ENCODE measurements at places on chromosomes 1 and 21.

DNA sequence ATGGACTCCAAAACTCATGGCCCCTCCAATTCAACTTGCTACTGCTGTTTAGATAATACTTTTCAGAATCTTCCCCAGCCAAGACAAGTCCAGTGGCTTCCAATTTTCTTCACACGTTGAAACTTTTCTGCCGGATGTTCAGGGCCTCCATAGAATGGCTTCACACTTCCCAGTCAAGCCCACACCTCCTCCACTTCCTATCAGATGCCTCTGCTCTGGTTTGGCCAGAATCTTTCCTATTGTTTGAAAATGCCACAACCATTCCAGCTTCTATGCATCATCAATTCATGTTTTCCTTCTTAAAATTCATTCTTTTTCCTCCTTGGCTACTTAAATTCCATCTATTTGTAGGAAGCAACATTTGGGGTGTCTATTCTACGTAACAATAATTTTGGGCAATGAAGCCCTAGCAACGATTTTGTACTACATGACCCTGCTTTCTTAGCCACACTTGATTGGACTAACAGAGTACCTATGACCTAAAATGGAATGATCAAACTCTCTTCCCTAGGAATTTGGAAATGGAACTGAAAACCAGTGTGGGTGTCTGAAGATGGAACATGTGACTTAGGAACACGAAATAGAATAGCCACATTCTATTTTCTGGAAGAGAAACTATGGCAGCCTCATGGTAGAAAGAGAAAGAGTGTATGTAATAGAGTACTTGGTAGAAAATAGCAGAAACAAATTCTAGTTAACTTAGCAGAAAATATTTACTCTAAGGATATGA, 74.1 kb upstream of the CNIH3 start:
- DNase-seq: no peak

DNA sequence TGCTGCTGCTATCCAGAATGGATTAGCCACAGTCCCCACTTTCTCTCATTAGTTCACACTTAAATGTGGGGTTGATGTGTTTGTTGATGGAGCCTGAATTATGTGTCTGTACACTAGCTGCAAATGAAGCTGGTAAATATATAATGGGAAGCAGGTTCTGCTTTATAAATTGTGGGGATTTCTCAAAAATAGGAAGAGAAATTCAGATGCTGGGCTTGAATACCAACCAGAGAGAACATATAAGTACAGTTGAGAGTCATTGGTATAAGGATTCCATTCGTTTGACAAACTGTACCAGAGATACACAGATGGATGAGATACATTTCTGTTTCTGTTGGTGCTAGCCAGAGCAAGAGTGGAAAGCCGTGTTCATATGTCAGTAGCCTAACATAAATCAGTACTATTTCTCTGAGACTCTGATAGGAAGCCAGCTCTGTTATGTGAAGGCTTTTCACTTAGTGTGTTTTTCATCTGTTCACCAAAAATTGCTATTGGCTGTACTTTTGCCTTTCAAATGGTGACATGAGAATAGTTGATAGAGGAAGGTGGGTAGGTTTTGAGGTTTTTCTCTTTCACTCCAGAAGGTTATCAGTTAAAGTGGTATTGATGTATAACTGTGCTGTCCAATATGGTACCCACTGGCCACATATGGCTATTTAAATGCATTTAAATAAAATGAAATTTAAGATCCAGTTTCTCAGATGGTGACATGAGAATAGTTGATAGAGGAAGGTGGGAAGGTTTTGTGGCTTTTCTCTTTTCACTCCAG, 15.6 kb downstream of the SMG7 start:
- DNase-seq: no peak

DNA sequence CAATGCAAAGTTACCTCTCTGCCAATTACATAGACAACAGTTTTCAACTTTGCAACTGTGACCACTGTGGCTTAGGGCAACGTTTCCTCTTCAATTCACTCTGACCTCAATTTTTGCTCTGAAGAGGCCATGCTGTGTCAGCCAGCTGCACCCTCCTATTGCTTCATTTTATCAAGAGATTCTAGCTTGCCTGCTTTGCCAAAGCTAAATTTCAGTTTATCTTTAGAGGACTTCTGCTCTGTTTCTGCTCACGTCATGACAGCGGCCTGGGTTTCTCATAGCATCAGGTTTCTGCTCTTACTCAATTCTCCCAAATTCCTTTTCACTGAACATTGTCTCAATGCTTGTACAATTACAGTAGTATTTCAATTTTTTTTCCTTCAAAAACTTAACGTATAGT, 154.6 kb downstream of the PLA2G4A start:
- no peak for DNase-seq

DNA sequence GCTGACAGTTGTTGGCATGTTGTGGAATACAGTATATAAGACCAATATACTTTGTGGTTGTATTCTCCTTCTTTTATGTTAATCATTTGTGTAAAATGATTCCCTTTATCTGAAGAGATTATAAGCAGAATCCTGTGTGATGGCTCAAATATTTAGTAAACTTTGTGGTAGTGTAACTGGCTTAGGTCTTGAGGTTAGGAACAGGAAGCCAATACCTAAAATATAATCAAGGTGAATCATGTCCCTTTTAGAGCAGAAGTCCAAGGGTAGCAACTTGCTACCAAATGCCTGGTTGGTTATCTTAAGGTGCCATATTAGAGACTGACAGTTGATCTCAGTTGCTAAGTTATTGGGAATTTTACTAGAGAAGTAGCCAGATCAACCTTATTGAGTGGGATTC, 398.5 kb upstream of the ADAMTS5 start:
- DNase-seq: no peak

DNA sequence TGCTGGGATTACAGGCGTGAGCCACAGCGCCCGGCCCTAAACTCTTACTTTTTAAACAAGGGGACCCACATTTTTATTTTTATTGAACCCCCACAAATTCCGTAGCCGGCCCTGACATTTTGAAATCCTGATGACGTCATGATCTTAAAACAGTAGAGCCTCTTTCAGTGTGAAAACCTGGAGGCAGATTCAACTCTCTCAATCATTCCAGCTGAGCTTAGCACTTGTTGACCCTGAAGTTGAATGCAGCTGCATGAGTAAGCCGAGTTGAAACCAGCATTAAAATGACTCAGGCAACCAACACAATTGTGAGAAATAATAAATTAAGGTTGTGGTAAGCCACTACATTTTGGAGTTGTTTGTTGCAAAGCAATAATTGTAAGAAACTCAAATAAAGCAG, 93.9 kb upstream of the ADGRL4 start:
- no peak for DNase-seq

GRCh38 chr1:187551061-187551460, 722.3 kb downstream of the PLA2G4A start:
- DNase-seq: no peak

GRCh38 chr1:112735752-112736151, 20.6 kb upstream of the PPM1J start:
- DNase-seq: no peak

DNA sequence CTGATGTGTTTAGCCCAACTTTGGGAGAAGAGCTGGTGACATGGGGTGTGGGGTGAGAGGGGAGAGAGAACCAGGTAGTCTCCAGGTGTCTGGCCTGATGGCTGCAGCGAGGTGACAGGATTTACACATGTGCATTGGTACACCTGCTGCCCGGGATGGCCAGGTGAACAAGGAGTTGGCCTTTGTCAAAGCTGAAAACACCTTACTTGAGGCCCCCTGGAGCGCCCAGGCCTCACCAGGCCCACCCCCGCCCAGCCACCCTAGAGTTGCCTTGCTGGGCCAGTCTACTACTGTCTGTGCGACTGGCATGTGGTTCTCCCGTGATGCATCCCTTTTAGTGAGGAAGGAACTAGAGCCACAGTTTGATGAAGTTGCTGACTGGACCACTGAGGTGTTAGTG, 90.5 kb downstream of the ADARB1 start:
- no peak for DNase-seq

DNA sequence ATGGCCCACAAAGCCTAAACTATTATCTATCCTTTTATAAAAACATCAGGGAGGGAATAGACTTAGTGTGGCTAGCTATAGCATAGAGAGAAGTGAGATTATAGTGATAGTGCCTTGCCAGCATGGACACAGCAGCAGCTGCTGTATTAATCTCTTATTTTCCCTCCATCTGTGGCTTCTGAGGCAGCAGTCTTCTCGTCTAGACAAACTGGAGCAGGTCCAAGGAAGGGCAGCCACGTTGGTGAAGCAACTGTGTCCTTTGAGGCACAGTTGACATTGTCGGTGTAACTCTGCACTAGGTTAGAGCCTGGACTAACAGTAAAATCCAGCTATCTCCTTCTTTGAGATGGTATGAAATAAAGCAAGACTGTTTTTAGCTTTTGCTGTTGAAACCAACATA, 131.3 kb downstream of the CACHD1 start:
- DNase-seq: no peak

GRCh38 chr21:45421846-45422775, 17.1 kb downstream of the COL18A1 start:
- no peak for DNase-seq

DNA sequence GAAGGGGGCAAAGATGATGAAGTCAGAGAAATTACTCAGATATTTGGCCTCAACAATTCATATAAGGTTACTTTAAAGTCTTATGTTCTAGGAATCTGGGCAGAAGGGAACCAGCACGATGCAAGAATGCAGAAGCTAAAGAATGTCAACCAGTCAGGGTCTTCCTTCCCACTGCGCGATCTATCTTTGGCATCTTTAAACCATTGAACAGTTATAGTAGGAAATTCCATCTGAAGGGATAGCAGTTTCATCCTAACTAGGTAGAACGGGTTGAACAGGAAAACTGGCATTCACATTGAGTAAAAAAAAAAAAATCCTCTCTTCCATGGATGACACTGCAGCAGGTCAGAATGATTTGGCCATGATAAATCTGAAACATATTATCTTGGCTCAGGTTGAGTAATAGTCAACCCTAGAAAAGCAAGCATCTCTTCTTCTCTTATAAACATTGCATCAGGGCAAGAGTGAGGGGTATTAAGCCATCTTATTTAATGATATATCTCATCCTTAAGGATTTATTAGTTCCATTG, 6.3 kb downstream of the CRCT1 start:
- no peak for DNase-seq

- no peak for DNase-seq
Observed at GRCh38 chr1:165060285-165060793, 296.2 kb downstream of the LMX1A start.

DNA sequence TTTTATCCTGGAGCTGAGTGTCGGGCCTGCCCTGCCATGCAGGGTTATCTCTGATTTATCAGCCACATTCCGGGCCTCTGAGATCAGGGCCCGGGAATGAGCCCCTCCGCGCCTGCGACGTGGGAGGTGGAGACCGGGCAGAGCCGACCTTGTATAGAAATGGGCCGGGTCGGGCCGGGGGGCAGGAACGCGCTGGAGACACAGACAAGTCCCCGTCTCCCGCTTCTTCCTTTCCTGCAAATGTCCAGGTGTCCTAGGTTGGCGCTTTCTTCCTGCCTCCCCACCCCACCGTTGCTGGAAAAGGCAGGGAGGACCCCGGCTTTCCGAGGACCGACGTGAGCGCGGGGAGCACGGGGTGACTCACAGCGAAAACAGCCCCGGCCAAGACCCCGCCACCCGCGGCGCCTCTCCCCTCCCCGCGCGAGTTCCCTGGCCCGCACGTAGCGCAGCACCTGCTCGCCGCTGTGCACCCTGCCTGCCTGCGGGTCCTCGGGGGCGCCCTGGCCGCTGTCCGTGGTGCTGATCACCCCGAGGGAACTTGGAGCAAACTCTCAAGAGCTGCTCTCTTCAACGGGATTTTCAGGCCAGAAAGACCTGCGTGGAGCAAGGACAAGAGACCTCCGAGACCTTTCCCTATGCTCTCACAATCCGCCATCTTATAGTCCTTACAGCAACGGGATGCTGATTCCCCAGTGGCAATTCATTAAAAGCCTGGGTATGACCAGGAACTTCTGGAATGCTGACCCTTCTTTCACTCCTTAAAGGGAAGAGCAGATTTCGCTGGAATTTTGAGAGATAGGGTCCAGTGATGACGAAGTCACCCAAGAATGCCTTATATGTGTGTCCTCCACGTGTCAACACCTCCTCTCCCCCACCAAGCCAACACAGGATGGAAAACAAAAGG, 475 bp upstream of the NPPB start:
- peak; percentile 78 for DNase-seq

DNA sequence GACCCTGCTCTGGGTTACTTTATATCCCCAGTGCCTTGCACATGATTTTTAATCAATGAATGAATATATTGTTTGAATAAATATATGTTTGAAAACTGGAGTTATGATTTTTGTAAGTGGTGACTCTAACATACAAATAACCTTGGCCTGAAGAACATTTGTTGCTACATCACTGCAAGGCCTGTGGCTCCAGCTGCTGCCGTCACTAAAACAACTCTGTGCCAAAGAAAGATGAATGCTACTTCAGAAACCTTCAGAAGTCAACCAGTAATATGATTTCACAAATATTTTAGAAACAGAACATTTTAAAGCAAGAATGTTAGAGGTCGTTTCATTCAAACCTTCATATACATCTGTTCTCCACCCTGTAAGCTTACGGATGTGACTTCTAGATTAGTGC, 60.6 kb upstream of the SEC16B start:
- DNase-seq: no peak

- no peak for DNase-seq
Observed at GRCh38 chr21:27448960-27449359, 482.1 kb upstream of the ADAMTS5 start.

GRCh38 chr1:225494789-225495359, 67.0 kb upstream of the LBR start:
- no peak for DNase-seq

GRCh38 chr1:31239653-31240241, at the start of gene NKAIN1:
Gene NKAIN1 (minus strand): TSS chr1:31239887. CDS start chr1:31239547, 340 bp downstream.
- DNase-seq: no peak

- no peak for DNase-seq
Observed at GRCh38 chr1:60678391-60678790, 404.0 kb upstream of the NFIA start.

DNA sequence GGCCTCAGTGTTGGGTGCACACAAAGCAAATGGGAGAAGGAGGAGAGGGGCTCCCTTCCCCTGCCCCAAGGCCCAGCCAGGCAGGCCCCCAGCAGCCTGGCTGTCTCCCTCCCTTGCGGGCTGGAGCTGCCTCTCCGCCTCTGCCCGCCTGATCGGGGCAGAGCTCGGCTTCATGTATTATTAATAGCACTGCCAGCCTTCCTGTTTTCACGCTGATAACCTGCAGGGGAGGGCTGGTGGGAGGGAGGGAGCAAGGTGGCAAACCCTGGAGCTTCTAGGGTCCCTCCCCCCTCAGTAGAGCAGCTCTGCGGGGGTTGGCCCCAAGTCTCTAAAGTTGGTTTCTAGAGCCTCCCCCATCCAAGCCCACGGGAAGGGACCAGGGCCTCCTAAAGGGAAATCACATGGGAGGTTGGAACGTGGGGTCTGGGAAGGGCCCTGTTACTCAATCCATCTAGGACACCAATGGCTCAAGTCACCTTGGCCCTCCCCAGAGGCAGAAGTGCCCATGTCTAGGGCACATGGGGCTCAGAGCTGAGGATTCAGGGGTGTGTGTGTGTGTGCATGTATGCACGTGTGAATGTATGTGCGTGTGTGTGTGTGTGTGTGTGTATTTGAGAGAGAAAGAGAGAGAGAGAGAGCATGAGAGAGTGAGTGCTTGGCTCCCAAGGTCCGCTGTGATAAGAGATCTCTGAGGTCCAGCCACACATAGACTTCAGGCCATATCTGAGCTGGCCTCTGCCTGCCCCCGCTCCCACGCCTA, 21.8 kb upstream of the POU3F1 start:
- DNase-seq: no peak

Data from NAMALWA (cell line).